ENCODE measurements at places on chromosomes 4 and X.

GRCh38 chrX:914206-914605, 283.6 kb downstream of the SHOX start:
- DNase-seq: no peak

DNA sequence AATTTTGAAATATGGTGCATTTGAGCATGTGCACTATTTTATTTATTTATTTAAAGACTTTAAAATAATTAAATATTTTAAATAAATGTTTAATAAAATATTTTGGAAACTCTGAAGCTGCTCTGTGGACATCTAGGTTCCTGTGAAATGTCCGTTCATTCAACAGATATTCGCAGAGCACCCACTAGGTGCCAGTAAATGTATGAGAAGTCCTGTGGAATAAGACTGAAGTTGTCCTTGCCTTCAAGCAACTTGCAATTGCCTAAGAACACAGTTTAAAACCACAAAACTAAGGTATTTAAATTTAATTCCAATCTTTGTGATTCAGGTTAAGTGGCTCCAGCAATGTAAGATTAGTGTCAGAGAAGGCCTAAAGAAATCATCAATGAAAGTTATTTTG, 306.7 kb downstream of the GBA3 start:
- no peak for DNase-seq

GRCh38 chrX:150704030-150704613, 10.9 kb downstream of the MTMR1 start:
- DNase-seq: no peak

- DNase-seq: no peak
Observed at GRCh38 chr4:169485086-169485485, 127.3 kb downstream of the NEK1 start.

GRCh38 chrX:20947411-20947912, 426.8 kb upstream of the CNKSR2 start:
- no peak for DNase-seq

- no peak for DNase-seq
Observed at GRCh38 chrX:18574591-18574990, 97.3 kb downstream of the RS1 start.

DNA sequence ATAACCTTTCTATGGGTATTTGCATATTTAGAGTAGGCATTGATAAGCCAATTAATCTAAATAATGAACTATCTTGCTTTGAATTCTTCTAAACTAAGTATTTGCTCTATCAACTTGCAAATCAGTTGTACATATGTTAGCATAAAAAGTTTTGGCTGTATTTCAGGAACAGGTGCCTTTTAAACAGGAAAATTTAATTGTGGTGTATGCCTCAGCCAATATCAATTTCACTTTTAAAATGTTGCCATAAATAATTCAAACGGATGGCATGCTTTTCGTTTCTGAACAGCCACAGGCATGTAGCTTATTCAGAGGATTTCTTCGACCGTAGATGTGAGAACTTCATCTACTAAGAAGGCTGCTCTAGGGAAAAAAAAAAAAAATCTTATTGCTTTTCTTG, 99.9 kb downstream of the DCLK2 start:
- DNase-seq: no peak

DNA sequence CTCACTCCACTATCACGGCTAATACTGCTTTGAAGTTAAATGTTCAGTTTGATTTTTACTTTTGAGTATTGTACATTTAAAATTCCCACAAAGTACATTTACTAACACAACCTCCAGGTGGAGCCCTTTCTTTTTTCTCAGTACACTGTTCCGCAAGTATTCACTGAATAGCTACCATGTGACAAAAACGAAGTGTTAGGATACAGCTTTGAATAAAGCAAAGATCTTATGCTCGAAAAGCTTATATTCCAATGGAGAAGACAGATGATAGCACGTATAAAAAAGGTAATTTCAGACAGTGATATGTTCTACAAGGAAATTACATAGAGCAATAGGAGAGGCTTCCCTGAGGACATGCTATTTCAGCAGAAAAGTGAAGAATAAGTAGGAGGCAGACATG, 60.7 kb upstream of the ABCG2 start:
- peak; percentile 59 for DNase-seq

GRCh38 chr4:109171070-109171469, 131.4 kb downstream of the COL25A1 start:
- DNase-seq: no peak

DNA sequence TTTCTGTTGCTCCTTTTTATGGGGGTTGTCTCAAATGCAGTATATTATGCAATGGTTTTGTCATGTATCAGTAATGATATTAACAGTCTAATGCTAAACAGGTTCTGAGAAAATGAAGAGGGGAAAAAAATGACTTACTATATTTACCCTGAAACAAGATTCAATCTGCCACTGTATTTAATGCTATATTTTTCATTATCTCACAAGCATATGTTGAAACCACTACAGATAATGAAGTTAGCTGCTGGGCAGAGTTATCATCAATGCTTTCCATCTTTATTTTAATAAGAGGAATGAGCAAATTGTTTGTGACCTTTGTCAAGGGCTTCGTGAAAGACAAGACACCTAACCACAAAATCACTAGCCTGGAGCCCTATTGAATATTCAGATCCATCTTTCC, 32.6 kb upstream of the NAA11 start:
- DNase-seq: no peak

DNA sequence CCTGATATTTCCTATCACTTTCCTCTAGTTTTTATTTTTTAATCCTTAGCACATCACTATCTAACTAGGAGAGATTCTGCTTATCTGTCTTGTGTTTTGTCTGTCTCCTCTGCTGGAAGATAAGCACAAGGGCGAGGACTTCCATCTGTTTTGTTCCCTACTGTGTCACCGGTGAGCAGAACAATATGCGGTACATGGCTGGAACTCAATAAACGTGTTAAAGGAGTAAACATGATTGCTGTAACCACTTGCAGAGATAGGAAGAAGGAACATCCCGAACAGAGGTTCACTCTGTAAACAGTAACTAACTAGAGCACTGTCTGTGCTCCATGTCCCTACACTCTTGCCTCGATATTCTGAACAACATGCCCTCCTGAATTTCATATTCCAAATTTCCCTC, 5.2 kb downstream of the HS3ST1 start:
- no peak for DNase-seq

GRCh38 chrX:111008126-111008525, 87.9 kb upstream of the PAK3 start:
- no peak for DNase-seq

DNA sequence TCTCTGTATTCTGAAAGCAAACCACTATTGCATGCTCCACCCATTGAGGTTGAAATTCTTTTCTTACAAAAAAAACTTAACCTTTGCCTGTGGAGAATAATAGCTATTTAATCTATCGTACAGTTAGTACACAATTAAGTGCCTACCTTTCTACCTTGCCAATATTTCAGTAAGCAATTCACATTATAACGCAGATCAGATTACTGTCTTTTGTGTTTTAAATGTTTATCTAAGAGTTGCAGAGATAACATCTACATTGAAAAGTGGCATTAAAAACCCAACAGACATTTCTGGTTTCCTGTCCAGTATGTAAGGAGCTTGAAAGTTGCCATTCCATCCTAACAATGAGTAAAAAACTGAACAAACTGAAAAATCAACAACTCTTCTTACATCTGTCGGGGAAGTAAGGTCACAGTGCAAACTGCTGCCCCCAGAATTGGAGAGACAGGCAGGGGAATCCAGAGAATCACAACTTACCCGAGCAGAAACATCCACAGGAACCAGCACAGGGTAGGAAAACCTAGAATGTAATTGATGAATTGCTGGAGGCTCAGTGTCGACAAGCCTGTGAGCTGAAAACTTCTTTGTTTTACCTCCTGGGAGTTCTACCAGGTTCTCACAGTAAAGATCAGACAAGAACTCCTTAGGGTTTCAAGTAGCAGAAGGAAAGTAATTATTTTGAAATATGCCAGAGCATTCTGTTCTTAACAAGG, 27.3 kb upstream of the ACSL4 start:
- DNase-seq: no peak

- no peak for DNase-seq
Observed at GRCh38 chr4:105236202-105236915, 89.7 kb downstream of the TET2 start.

GRCh38 chr4:74665346-74665745, 129.0 kb downstream of the BTC start:
- no peak for DNase-seq

DNA sequence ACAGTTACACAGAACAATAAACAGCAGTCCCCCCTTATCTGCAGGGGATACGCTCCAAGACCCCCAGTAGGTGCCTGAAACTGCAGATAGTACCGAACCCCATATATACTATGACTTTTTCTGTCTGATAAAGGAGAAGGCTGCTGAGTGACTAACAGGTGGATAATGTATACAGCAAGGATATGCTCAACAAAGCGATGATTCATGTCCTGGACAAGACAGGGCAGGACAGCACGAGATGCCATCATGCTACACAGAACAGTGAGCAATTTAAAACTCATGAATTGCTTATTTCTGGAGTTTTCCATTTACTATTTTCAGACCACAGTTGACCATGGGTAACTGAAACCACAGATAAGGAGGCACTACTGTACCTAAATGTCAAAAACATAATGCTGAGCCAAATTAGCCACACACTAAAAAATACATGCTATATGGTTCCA, 76.1 kb downstream of the MANBA start:
- no peak for DNase-seq

GRCh38 chr4:184292877-184293276, 75.2 kb upstream of the ENPP6 start:
- DNase-seq: no peak

DNA sequence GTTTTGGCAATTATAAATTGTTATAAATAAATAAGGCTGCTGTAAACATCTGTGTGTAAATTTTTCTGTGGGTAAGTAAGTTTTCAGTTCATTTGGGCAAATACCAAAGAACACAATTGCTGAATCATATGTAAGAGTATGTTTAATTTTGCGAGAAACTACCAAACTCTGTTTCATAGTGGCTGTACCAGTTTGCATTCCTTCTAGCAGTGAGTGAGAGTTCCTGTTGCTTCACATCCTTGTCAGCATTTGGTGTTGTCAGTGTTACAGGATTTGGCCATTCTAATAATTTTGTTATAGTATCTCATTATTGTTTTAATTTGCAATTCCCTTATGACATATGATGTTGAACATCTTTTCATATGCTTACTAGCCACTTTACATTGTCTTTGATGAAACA, 48.4 kb downstream of the ARFIP1 start:
- DNase-seq: no peak

GRCh38 chr4:58219179-58219578, 1109.0 kb upstream of the IGFBP7 start:
- no peak for DNase-seq

- DNase-seq: no peak
Observed at GRCh38 chrX:17638731-17639130, 98.6 kb upstream of the SCML1 start.

GRCh38 chr4:169485791-169486742, 126.3 kb downstream of the NEK1 start:
- peak; percentile 5 for DNase-seq

GRCh38 chr4:94160774-94161173, 46.9 kb upstream of the SMARCAD1 start:
- DNase-seq: no peak

GRCh38 chr4:81505004-81505598, 33.4 kb upstream of the RASGEF1B start:
- DNase-seq: peak; percentile 64

GRCh38 chrX:16771483-16772398, 14.5 kb upstream of the TXLNG start:
- no peak for DNase-seq

DNA sequence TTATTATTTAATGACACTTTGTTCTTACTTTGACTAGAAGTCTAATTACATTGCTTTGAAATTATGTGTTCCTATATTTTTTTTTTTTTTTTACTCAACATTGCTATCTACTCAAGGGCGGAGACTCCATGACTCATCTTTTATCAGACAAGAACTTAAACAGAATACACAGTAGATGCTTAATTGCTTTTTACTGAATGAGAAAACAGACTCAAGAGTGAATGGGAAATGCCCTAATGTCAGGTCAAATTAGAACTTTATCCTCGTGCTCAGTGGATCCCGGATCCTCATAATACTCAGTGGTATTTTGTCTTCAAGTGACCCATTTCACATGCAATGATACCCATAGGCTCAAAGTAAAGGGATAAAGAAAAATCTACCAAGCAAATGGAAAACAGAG, 954.5 kb upstream of the IGFBP7 start:
- DNase-seq: no peak

GRCh38 chr4:111494971-111495370, 650.3 kb upstream of the FAM241A start:
- DNase-seq: no peak

DNA sequence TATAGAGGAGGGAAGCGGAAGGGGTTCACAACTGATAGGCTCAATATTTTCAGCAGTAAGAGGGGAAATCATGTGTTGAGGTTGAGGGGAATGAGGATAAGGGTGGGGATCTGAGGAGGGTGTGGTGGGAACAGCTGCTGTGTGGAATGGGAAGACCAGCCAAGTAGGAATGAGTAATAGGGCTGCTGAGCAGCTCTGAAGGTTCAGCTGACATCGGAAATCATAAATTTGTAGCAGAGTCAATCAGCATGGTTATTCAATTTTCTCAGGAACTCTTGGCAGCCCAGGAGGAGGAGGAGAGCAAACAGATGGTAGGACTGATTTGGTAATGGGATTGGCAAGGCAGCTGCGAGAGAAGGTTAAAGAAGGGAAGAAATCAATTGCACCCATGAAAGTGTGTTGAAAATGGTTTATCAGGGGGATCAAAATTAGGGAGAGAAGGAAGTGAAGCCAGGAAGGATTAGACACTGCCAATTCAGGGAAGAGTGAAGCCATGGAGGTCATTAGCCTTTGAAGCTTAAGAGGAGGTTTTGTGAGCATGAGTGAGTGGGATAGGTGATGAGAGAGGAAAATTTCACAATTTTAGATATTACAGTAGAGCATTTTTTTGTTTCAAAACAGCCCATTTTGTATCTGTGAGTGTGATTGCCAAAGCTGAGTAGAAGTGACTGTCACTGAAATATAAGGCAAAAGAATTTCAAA, 82.6 kb downstream of the PCDH7 start:
- no peak for DNase-seq

DNA sequence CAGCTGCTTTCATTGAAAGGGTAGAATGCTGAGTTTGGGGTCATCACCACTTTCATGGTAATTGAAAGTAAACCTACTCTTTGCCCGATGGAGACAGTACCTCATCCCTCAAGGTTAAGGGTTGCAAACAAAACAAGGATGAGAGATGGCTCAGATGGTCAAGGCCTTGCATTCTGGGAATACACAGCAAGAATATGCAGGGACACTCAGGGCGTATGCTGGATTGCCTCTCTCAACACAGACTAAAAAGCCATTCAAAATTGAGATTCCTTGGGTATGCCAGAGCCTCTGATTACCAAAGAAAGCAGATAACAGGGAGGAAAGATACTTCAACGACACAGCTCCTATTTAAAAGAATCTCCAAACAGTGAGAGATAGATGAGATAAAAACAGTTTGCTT, 310.4 kb downstream of the ARAP2 start:
- no peak for DNase-seq

Measured in CD4-positive, alpha-beta T cell treated with Interleukin-6 at 100 ng/mL for 8 hours (primary cell).